ENCODE measurements at places on chromosomes 2 and 18.

DNA sequence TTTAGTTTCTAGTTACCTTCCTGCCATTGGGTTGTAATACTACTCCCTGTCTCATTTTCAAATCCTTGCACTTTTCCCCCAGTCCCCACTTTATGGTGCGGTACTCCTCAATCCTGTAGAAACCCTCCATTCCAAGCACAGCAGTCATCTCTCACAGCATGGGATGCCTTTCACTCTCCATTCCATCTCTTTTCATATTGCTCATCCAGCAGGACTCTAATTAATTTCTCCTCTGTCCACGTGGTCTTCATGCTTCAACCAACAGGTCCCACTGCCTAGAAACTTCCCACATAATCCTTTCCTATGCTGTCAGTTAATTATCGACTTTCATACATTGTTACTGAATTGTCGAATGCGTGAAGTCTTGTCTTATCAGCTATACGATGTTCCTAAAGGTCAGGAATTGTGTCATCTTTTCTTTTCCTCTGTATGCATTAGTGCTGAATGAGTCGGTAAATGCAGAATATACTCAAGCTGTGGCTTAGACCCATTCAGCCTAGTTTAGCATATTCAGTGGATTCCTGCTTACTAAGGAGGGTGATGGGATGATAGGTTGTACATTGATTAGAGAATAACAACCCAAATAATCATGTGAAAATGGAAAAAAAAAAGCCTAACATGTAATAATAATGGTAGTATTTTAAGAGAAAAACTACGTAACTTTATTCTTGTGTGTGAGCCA, 89.7 kb downstream of the CRIM1 start:
- no peak for DNase-seq

DNA sequence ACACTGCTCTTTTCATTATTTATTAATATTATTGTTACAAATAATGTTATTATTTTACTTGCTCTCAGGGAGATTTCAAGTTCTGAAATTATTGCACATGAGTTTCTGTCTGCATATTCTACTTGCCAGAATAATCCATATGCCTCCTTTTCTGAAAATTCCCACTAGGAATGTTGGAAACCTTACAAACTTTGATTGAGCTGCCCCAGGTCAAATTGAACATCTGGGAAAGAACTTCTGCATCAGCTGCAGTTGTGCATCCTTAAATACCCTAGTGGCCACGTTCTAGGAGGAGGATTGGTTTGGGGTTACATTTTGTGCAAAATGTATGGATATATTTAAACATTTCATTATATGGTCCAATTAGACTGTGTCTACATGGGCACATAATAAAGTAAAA, 1302.7 kb upstream of the PIK3C3 start:
- no peak for DNase-seq

DNA sequence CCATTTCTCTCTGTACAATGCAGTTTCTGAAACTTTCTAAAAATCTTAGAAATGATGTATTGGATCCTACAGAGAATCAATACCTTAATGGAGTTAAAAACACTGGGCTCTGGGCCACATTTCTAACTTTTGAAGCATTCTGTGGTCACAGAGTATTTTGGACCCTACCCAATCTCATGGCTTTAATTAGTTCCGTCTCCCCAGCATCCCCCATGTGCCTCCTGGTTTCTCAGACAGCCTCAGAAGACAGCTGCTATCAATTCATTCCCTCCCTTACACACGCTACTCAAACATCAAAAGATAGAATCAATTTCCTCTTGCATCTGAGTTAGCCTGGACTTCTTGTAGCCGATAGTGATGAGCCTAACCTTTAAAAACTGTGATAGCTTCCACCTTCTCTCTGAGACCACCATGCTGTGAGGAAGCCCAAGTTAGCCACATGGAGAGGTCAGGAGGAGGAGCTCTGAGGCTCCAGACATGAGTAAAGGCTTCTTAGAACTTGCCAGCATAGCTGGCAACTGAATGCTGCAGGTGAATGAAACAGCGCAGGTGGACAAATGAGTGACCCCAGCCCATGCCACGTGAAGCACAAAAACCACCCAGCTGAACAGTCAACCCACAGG, 10.4 kb downstream of the ADCY3 start:
- no peak for DNase-seq

DNA sequence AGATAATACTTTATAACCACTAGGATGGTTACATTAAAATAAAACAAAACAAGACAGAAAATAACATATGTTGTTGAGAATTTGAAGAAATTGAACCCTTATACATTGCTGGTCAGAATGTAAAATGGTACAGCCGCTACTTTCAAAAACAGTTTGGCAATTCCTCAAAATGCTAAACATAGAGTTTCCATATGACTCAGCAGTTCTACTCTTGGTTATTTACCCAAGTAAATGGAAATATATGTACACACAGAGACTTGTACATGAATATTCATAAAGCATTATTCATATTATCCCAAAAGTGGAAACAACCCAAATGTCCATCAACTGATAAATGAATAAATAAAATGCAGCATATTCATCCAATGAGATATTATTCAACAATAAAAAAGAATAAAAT, 92.5 kb upstream of the LRATD1 start:
- no peak for DNase-seq
